ENCODE measurements at places on chromosomes 1 and 21.
A peak's percentile ranks its signal among the peaks of the same experiment; 100 is the strongest.

- peak; percentile 32 for DNase-seq
Observed at GRCh38 chr1:54378157-54378873, 27.9 kb downstream of the SSBP3 start.

DNA sequence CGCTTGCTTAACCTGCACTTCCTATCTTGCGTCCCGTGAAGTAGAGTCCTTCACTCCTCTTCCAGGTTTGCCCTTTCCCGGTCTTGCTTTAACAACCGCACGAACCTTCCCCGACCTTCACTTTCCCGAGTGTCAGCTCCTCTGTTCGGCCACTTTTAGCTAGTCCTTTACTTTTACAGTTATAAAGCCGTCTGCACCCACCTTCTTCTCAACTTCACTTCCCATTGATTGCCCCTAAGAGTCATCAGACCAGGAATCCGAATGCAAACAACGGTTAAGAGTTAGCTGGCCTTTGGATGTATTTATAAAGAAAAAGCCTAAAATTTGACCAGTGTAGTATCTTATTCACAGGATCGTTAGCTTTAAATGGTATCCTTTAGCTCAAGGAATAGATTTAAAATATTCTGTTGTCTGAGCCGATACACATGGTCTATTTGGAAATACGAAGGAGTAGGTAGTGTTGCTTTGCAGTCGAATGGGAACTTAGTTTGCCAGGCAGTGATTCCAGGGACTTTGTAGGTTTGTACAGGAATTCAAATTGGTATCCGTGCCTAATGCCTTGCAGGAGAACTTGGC lies 1.4 kb downstream of the PPP2R5A start:
- no peak for DNase-seq

- no peak for DNase-seq
Observed at GRCh38 chr1:167763525-167764220, 41.9 kb downstream of the MPZL1 start.

DNA sequence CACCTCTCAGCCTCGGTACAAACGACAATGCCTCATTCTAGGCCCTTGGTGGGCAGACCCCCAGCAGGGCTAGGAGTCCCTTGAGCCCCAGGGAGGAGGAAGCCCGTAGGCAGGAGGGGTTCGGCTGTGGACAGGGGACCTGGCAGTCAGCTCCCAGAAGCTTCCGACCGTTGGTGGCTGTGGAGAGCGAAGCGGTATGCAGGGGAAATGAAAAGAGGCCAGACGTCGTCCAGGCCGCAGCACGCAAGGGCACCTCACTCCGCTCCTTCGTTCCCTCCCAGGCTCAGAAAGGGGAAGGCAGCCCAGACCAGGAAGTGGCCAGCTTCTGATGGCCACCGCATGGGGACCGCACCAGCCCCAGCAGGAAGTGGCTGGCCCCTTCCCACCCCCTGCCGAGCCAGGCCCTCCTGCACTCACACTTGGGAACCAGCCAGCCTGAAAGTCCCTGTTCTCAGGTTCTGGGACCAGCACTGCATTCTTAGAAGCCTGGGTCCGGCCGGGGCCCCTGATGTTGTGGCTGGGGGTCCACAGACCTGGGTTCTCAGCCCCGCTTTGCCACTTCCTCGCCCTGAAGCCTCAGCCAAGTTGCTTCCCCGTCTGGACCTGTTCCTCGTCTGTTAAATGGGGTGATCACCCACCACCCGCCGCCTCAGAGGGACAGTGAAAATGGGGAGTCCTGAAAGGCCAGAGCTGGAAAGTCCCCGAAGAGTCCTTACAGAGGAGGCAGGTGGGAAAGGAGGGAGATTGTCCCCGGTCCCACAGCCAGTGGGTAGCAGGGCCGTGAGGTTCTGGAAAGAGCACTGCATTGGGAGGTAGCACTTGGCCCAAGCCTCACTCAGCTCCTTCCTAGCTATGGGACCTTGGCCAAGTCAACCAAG lies 104.0 kb upstream of the RUNX3 start:
- no peak for DNase-seq

DNA sequence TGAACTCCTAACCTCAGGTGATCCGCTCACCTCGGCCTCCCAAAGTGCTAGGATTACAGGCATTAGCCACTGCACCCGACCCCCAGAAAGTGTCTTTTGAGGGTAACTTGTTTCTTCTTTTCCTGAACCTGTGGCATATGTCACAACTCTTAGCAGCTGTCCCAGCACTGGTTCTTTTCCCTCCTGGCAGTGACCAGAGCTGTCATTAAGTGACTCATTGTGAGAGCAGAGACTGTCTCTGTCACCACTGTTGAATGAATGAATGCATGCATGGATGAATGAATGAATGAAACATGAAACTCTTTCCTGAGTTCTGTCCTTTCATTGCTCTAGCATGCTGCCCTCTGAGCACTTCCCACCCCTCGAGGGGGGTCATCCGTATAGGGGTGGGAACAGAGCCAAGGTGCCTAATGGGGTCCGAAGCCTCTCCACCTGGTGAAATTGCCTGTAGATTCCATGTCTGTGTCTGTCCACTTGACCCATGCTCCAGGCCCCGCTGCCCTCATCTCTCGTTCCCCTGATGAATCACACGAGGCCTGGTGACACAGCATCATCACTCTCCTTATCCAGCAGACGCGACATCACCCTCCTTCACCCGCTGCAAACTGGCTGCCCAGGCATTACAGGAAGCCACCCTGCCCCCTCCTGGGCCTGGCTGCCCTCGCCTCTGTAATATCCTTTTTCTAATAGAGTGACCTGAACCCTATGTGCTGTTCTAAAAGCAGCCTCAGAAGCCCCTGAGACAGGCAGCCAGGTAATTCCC lies 75.0 kb downstream of the IGSF21 start:
- DNase-seq, result no peak

GRCh38 chr1:184791550-184791900 lies 36.9 kb upstream of the EDEM3 start:
- DNase-seq, result no peak

DNA sequence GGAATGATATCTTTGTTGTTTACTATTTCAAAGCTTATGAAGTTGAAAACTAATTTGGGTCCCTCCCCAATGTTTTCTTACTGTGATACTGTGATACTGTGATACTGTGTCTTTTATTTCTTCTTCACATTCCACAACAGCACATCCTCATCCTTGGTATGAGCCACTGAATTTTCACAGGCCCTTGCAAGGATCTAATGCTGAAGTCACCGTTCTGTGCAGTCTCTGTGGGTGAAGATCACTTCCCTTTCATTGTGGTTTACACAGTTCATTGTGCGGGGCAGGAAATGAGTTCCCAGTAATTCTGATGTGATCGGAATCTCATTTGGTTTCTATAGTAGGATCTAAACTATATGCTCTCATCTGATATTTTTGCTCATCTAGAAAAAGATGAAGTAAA lies 32.1 kb upstream of the PAXBP1 start:
- DNase-seq, result no peak

DNA sequence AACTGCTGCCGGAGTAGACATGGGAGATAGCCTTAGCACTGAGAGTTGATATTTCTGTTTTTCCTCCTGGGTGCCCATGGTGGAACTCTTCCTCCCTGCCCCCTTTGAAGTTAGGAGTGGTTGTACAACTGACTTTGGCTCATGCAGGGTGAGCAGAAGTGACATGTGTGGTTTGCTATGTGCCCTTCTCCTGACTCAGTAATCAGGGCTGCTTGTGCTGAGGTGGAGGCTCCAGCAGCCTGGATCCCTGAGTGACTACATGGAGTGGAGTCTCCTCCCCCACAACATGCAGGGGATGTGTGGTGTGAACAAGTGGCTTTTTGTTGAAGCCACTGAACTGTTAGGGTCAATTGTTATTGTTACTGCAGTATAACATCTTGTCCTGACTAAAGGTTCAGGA lies 261.6 kb downstream of the CAMTA1 start:
- no peak for DNase-seq

DNA sequence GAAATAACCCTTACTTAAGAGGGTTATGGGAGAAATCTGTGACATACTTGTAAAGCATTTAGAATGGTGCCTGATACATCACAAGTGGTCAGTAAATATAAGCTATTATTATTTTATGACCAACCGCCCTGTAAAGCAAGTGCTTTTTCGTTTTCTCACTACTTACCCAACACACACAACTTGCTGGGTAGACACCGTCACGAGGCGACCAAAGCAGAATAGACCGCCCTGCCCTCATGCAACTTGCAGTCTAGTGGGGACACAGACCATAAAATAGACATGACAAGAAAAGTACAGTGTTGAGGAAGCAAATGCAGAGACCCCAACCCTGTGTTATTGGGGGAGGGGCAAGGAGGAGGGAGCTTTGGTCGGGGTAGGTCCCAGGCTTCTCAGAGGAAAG lies 744 bp upstream of the IGSF3 start:
- DNase-seq, result no peak

GRCh38 chr1:2601721-2602303 lies 15.2 kb downstream of the PRXL2B start:
- DNase-seq, result no peak

- no peak for DNase-seq
Observed at GRCh38 chr1:167629681-167630567, at the start of gene RCSD1. Gene RCSD1 (plus strand): TSS chr1:167630232. CDS start chr1:167630424, 192 bp downstream.

GRCh38 chr1:155013632-155014031 lies 11.0 kb downstream of the ZBTB7B start:
- no peak for DNase-seq

- DNase-seq, result peak; percentile 94
Observed at GRCh38 chr1:165543532-165544438, at the start of gene LRRC52. Gene LRRC52 (plus strand): TSS chr1:165544000. CDS start chr1:165544297, 297 bp downstream.

DNA sequence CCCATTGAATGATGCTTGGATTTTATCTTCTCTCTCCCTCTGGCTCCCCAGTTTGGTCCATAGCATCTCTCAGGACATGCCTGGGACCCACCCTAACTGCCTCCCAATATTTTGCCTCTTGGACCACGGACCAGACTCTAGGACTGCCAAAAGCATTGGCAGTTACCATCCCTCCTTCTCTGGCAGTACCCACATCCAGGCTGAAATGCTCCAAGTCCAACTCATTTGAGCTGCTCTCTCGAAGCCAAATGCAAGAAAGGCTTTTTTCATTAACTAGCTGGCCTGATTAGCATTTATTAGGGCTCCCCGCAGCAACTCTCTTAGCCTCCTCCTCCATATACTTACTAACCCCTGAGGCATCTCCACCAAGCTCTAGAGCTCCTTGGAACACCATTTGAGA lies 140.0 kb upstream of the GRIK3 start:
- no peak for DNase-seq

DNA sequence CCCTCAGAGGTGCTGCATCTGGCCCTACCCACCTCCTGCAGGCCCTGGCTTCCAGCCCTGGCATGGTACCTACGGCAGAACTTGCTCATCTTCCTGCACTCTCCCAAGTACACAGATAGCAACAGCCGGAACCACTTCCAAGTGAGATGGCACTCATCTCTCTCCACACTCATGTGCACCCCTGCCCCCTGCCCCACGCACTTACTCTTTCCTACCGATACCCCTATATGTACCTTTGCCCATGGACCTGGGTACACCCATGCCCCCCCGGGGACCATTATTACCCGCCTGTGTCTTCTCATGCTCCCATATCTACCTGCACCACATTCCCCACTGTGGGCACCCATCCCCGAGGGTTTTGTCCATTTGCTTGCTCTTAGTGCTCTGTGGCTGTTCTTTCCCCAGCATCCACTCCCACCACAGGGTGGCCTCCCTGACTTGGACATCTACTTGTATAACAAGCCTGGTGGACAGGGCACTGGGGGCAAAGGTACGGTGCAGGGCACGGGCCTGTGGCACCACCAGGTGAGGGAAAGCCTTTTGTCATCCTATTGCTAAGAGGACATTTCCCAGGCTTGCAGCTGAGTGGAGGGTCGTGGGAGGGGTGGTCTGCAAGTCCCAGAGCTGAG lies 14.7 kb downstream of the HYI start:
- no peak for DNase-seq

GRCh38 chr1:53038566-53038965 lies 23.4 kb upstream of the PODN start:
- no peak for DNase-seq

GRCh38 chr1:171881442-171881841 lies 40.1 kb downstream of the DNM3 start:
- DNase-seq, result no peak

DNA sequence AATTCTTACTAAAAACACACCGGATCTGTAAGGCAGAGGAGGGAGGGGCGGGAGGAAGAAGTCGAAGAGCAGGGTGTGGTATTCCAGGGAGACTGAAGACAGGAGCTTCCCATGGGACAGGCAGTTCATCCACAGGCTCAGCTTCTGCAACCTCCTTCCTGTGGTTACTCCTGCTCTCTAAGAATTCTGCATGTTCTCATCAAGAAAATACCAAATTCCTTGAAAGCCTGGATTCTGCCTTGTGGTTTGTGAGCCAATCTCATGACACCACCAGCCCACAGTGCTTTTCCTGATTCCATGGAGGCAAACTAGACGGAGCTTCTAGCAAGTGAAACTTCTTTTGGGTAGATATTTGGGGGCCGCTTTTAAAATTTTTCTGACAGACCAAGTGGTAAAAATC lies 1.1 kb upstream of the ST6GALNAC3 start:
- no peak for DNase-seq

All from thyroid gland (tissue), 4 donors.